ENCODE measurements at places on chromosomes 2 and 18.

GRCh38 chr2:96747061-96747617 lies 7.3 kb upstream of the LMAN2L start:
- no peak for DNase-seq

- no peak for DNase-seq
Measured at GRCh38 chr2:165163761-165164160, 40.1 kb downstream of the SCN3A start.

DNA sequence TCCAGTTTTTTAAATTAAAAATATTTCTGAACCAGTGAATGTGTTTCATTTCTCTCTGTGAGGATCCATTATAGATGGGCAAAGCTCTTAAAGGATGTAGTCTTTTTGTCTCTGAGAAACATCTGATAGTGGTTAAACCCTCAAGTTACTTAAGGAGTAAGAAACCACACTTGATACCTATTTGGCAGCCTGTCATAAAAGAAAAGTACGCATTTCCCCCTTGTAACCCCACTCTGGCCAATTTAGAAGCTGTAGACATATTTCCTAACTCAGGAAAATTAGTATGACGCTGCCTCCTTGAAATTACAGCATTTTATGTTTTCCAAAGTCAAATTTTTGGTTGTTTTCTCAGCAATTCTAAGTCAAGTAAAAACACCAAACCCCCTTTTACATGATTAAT lies 2.0 kb downstream of the STAT4 start:
- no peak for DNase-seq

- DNase-seq: no peak
Measured at GRCh38 chr2:228369400-228370031, 188.0 kb upstream of the SPHKAP start.

GRCh38 chr2:216588861-216589710 lies 44.1 kb upstream of the IGFBP2 start:
- no peak for DNase-seq

- DNase-seq: no peak
Measured at GRCh38 chr18:51122266-51123045, 75.0 kb downstream of the MEX3C start.

- DNase-seq: no peak
Measured at GRCh38 chr18:9516437-9517064, 41.2 kb downstream of the RALBP1 start.

DNA sequence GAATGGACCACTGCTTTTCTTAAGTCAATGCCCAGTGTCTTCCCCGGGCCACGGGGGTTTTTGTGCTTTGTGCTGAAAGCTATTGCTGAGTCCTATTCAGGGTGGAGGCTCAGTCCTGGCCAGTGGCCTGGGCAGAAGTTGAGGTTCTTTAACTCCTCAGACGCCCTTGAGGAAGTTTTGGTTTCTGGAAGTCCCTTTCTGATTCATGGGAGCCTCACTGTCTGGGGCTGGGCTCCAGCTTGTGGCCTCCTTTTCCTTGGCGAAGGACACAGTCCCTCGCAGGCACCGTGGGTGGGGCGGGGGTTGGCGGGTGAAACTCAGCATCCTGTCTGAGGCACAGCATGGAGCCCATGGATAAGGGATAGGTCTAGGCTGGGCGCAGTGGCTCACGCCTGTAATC lies 465.2 kb upstream of the HS6ST1 start:
- no peak for DNase-seq

GRCh38 chr2:136154384-136154783 lies 36.4 kb upstream of the CXCR4 start:
- DNase-seq: no peak

DNA sequence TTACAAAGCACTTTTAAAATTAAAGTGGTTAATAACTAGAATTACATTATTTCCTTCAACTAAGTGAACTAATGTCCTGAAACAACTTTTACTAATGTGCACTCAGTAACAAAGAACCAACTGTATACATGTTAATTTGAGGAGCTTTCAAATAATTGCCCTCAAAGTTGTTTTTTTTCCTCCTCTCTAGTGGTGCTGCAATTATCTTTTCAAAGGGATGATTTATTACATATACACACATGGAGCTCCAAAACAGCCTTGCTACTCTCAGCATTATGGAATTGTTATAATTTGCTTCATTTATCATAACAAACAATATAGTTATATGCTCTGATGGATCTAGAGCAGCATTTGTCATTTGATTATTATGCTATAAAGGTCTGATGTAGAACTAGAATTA lies 246.3 kb upstream of the RASGRP3 start:
- DNase-seq: no peak

DNA sequence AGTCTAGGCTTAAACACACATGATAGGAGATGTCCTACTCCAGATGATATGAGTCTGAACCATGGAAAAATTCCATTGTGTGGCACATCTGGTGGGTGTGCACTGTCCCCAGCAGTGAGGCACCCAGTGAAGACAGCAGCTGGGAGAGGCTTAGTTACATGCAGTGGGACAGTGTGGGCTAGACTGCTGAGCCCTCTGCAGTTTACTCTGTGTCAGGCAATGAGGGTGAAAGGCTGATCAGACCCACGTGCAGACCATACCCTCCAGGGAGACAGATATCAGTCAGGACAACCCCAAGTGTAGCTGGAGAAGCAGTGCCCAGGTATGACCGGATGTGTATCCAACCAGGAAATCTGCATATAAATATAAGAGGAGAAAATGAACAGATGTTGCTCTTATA lies 13.4 kb downstream of the IL37 start:
- DNase-seq: no peak

- no peak for DNase-seq
Measured at GRCh38 chr2:176328149-176328548, 58.9 kb downstream of the MTX2 start.
